Stimulated activated CD8-positive, alpha-beta memory T cell treated with anti-CD3 and anti-CD28 coated beads, Interleukin-15, amount 100 ng/mL, for 24 hours (primary cell): ENCODE measurements at places on chromosomes 2 and 18.

GRCh38 chr2:160516547-160517365, 23.1 kb upstream of the RBMS1 start:
- no peak for DNase-seq

DNA sequence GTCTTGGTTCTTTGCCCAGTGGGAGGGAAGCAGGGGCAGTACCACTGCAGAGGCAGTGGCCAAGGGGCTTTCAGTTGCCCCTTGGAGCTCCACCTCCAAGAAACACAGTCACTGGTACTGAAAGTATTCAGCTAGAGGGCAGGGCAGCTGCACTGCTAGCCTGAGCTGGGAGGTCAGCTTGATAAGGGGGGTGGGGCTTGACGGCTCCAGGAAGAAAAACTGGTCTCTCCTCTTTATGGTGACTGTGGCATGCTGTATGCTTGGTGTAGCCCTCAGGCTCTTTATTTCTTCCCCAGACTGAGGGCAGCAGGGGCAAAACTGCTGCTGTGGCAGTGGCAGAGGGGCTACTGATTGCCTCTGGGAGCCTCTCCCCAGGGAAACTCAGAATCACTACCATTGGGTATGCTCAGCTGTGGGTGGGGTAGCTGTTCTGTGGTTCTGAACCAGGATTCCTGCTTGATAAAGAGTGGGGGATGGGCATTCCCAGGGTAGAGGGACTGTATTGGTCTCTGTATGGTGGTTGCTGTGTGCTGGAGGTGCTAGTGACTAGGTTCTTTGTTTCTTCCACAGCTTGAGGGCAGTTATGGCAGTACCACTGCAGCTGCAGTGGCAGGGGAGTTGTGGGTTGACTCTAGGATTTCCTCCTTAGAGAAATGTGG, 134.6 kb upstream of the SCN7A start:
- no peak for DNase-seq

GRCh38 chr2:56971383-56971974, 787.7 kb downstream of the CCDC85A start:
- DNase-seq = no peak

- no peak for DNase-seq
These were observed 202.4 kb upstream of the HNRNPA3 start for GRCh38 chr2:177010146-177010545.

GRCh38 chr2:22281033-22281432, 1103.9 kb upstream of the KLHL29 start:
- DNase-seq = no peak

- DNase-seq = no peak
These were observed 3.1 kb downstream of the MARCHF7 start for GRCh38 chr2:159715451-159715850.

DNA sequence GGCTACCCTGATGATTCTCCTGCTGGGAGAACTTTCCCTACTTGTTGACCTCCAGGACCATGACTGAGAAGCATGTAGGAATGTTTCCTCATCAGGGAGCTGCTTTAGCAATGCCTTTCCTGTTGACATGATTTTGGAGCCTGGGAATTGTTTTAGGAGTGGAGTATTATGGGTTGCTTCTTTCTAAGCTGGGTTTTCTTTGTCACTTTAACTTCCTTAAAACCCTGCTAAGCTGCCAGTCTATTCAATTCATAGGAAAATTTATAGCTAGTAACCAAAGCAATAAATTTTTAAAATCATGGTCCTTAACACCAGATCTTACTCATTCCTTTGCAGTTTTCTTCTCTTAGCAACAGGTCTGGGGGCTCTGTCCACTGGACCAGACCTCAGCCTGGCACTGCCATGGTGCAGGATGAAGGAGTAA, 125.6 kb upstream of the TACR1 start:
- DNase-seq = no peak

DNA sequence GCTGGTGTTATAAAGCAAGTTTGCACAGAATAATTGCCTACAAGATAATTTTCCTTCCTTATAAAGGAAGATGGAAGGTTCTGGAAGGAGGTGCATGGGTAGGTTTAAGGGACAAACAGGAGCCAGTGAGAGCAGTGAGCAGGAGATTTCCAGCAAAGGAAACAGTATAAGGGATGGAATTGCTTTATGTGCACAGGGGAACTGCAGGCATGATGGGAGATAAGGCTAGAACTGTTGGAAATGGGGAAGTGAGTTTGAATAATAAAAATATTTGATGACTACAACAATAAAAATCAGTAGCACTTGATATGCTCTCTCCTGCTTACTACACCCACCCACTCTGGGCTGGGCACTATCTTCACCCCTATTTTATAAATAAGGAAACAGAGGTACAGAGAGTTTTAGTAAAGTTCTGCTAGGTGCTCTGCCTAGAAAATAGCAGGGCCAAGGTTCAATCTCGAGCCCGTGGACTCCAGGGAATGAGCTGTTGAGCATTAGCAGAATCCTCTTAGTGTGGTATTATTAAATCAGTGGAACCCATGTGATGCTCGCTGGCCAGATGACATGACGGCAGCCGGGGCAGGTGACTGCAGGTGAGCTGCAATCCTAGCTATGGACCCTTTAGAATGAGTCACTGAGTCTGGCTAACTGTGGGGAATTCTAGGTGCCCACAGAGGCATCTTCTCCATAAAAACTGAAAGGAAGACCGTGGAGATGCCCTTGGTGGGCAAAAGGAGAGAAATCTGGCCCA, 302.5 kb downstream of the PIEZO2 start:
- no peak for DNase-seq

DNA sequence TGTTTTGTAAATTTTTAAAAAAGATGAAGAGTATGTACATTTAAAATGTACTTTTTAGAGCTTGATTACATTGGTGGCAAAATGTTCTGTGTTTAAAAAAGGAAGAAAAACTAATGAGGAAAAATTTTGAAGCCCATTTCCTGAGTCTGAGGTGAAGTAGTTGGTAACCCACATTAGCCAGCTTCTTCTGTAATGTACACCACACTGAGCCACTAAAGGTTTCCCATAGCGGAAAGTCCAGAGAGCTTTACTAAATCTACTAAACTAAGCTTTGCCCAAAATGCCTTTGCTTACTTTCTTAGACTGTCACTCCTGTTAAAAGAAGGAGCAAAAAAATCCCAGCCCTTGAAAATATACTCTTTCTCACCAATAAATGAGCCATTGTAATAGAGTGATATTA, 804.8 kb upstream of the ZEB2 start:
- DNase-seq = no peak

DNA sequence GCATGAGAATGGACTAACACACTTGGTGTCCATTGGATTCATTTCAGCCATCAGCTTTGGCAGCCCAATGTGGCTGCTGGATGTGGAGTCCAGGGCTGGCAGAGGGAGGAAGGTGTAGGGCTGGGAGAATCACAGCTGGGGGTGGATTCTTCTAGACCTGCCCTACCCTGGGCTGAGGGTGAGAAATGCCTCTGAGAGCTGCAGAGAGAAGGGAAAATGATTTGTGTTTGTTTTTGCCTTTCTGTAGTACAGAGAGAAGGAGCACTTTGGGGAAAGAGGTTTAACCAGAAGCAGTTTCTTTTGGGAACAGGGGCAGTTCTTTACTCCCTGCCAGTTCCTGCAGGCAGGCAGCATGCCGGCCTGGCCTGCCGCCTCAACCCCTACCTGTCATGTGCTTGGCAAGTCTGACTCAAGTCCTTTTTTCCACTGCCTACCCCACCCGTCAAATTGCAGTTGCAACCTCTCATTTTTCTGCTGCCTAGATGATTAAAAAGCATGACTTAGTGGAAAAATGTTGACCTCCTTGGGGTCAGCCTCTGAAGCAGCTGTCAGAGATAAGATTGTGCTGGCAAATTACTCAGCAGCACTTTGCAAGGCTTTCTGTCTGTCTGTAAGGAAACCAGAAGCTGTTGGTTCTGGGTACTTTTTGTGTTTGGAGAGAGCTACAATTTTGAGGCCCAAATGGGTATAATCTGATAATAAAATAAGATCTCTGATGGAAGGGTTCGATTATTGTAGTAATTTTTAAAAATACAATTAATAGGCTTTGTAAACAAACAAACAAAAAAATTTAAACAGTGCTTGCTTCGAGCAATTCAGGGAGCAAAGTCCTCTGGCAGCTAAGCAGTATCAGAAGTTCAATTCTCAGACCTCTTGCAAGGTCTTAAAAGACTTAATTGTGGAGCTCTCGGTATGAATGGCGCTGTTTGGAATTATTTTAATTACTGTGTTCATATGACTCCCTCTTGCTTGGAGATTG, 21.7 kb downstream of the LBH start:
- no peak for DNase-seq

DNA sequence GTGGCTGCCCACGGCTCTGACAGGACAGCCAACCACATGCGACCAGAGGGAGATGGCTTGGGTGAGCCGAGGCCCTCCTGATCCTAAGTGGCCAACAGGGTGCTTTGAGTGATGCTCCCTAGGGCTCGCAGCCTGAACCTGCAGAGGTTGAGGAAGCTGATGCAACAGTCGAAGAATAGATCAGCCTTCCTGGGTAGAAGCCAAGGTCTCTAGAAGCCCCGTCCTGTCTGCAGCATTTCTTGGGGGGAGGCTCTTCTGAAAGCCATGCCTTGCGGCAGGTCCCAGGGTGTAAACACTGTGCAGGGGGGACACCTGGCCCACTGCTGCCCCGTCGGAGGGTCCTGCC, 136.4 kb downstream of the HDAC4 start:
- no peak for DNase-seq

GRCh38 chr2:66073172-66073571, 361.8 kb upstream of the MEIS1 start:
- DNase-seq = no peak

- DNase-seq = no peak
These were observed 5.8 kb upstream of the TNP1 start for GRCh38 chr2:216865658-216866057.

DNA sequence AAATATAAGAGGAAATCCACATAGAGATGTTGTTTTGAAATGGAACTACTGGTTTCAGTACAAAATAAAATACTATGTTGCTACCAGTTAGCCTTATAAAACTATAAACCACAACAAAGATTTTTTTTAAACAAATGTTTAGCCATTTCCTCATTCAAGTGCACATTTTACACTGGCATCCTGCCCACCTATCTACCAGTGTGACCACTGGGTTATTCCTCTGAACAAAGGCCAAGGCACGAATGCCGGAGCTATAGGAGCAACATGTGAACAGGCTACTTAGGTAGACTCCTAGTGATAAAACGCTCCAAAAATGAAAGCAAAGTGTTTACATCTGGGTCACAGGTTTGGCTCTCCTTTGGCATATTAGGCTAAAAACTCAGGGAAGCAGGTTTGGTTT, 31.8 kb upstream of the SULT1C4 start:
- no peak for DNase-seq

DNA sequence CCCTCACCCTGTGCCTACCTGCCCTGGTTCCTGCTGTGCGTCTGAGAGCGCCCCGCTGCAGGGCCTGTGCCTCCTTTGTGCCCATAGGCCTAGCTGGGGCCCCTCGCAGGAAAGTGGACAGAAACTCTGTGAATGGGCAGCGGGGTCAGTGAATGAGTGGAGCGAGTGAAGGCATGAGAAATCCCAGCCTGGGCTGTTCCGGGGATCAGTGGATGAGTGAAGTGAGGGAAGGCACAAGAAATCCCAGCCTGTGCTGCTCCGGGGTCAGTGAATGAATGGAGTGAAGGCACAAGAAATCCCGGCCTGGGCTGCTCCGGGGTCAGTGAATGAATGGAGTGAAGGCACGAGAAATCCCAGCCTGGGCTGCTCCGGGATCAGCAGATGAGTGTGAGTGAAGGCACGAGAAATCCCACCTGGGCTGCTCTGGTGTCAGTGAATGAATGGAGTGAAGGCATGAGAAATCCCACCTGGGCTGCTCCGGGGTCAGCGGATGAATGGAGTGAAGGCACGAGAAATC, 2.0 kb downstream of the COLEC11 start:
- DNase-seq = no peak

GRCh38 chr2:11521775-11522174, 12.1 kb upstream of the GREB1 start:
- DNase-seq = no peak

DNA sequence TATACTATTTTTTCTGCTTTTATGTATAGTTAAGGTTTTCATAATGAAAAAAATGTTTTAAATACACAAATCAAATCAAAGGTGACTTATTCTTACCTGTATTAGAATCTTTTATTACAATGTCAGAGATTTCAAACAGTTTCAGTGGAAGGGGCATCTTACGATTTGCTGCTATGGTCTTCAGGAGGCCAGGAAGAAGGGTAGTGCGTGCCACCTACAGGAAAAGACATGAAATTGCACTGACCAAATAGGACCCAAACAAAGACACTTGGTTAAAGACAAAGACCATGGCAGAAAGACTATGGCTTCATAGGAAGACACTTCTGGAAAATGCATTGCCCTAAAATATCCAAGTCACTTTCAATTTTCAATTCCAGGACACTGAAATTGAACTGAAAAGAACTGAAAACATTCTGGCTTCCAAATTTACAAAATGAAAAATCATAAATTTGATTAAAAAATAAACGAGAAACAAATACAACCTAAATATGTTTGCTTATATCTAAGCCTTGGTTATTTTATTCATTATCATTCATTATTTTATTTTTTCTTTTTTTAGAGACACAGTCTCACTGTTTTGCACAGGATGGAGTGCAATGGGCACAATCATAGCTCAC, 42.1 kb downstream of the FARSB start:
- DNase-seq = no peak

DNA sequence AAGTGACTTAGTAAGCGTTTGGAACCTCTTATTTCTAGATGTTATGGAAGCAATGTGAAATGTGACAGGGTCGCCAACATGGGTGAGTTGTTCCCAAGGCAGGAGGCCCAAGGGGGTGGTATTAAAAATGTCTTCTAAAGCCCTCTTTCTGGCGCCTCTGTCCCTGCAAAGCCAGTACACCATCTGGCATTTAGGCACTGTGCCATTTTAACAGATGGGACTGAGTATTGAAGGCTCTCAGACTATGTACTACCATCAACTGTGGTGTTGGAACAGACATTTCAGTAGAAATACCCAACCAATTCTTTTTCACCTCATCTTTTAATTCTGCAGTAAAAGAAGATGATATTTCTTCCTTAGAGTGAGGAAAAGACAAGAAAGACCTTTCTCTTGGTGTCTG, 384.5 kb upstream of the MMADHC start:
- no peak for DNase-seq

DNA sequence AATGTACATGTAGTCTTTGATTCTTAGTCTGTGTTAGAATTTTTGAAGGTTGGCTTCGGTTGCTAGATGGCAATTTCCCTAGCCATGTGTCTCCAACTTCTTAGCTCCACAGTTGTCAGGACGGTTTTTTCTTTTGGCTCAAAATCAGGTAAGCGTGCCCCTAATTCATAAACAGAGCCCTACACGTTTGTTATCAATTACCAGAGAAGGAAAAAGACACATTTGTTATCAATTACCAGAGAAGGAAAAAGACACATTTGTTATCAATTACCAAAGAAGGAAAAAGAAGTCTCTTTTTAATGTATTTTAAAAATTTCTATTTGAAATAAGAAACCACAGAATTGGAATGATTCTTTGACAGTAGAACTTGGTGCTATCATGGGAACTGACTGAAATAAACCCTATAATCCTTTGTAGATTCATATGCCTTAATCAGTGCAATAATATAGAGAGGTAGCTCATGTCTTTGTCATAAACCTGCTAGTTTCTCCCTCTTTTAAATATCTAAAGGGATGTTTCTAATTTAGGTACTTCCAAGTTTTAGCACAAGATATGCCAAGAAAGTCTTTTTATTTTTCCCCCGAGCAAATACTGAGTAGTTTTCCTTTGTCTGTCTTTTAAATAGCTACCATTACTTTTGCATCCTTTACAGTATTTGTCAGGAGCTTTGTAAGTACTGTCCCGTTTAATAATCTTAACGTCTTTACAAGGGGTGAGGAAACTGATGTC, 35.9 kb downstream of the CAMKMT start:
- no peak for DNase-seq
